ENCODE measurements at places on chromosomes 6 and 20. TPM values are rescaled to one million over a fixed set of nuclear protein-coding genes. Genes with fewer than 3 reads are reported as not detected.

Gene NRSN1
- not detected for total RNA-seq

Gene CRISP3
- total RNA-seq, result not detected

Gene IPCEF1
- 1.4 TPM for total RNA-seq

Gene INSM1
- not detected for total RNA-seq

Gene MICB
- total RNA-seq, result 7.5 TPM

Gene ZBTB46
- 9.1 TPM for total RNA-seq

Gene WRNIP1
- 51.7 TPM for total RNA-seq

Gene TNFRSF6B
- not detected for total RNA-seq

Gene BRPF3
- total RNA-seq, result 41.4 TPM

Gene FUCA2
- 119 TPM for total RNA-seq

Gene SLC22A7
- not detected for total RNA-seq

Gene SYCP2L
- 0.12 TPM for total RNA-seq

Gene SRMS
- not detected for total RNA-seq

Gene OR12D2
- not detected for total RNA-seq

Gene MYBL2
- 345 TPM for total RNA-seq

Gene CLPSL2
- total RNA-seq, result 2.0 TPM
